ENCODE measurements at places on chromosomes 7 and 10.
A peak's percentile ranks its signal among the peaks of the same experiment; 100 is the strongest.

DNA sequence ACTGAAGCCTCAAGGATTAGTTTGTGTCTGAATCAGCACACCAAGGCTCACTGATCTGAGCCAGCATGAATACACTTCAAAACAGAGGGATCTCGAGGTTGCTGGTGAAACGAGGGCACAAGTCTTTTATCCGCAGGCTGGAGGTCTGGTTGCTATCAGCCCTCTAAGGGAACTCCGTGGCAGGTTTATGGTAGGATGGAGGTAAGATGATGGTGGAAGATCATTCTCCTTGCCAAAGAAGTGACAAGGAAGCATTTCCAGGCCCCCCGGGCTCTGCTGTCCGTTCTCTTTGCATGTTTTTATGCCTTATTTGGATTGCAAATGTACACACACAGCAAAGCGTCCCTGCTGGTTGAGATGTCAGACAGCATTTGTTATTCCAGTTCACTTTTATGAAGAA lies 268.3 kb downstream of the ARHGAP12 start:
- no peak for DNase-seq

- no peak for DNase-seq
Measured at GRCh38 chr7:142714375-142714774, 34.9 kb upstream of the PRSS1 start.

DNA sequence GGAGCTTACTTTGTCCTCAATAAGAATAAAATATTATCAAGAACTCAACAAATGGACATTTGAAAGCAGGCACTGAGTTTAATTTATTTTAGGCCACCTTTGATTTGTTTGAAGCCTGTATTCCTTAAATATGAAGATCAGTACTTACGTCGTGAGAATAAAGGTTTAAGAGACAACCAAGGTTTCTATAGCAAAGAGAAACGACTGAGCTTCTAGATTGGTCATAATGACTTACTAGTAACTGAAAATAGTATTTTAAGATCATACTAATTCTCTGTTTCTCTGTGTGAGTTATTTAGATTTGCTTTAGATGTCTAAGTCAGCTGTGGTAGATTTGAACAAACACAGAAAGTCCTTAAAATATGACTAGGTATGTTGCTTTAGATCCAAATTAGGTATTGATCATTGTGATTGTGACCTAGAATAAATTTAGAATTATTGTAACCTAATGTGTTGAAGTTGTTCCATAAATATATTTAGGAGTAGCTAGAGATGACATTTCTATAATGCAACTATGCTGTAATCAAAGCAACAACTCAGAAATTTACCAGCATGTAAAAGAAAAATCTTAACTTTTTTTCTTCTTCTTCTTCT lies 2.4 kb upstream of the GLCCI1 start:
- no peak for DNase-seq

GRCh38 chr7:107816011-107816566 lies 13.1 kb upstream of the SLC26A3 start:
- no peak for DNase-seq

- DNase-seq: no peak
Measured at GRCh38 chr7:158117341-158118222, 470.0 kb downstream of the PTPRN2 start.

DNA sequence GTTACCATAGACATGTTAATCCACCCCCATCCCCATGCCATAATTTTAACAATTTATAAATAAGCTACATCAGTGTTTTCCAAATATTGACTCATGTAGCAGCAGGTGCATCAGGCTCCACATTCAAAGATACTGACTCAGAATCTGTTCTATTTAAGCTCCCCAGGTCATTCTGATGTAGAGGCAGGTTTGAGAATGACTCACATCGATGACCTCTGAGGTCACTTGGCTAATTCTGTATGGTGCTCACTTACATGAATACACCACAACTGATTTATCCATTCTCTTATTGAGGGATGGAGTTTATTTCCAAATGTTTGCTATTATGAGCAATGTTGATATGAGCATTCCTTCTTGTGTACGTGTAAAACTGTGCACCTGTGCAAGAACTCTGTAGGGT lies 1159.0 kb downstream of the TYW1 start:
- DNase-seq: no peak

DNA sequence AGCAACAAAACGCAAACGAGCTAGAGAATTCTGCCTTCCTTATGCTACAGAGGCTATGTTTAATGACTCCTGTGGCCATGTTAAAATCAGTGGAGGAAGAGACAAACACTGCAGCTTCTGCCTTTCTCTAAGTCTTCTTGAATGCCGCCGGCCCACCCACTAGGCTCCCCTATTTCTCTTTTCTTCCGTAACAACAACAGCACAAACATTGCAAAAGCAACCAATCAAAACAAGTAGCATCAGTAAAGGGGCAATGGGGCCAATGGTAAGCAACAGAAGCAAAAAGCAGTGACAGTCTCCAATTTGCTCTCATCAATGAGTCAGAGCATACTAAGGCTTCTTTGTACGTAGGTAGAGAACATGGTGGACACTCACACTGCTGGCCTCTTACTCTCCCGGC lies 26.8 kb downstream of the DNAJC1 start:
- DNase-seq: peak; percentile 83

GRCh38 chr10:132040046-132040445 lies 25.7 kb upstream of the JAKMIP3 start:
- DNase-seq: no peak

DNA sequence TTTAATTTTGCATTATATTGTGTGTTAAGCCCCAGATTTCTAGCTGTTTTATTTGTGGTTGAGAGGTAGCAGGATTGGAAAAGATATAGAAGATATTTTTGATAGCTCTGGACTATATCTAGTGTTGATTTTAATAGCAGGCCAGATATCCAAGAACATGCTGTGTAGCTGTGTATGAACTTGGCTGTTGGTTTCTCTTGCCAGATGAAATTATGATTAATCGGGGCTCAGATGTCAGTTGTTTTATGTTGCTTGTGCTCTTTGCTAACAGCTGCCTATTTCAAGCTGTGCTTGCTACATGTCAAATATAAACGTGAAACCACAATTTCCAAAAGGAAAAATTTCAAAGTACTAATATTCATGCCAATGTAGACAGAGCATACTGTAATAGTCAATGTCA lies 141.1 kb downstream of the GRM3 start:
- no peak for DNase-seq

GRCh38 chr7:150668472-150668911 lies 17.0 kb upstream of the GIMAP2 start:
- DNase-seq: no peak

DNA sequence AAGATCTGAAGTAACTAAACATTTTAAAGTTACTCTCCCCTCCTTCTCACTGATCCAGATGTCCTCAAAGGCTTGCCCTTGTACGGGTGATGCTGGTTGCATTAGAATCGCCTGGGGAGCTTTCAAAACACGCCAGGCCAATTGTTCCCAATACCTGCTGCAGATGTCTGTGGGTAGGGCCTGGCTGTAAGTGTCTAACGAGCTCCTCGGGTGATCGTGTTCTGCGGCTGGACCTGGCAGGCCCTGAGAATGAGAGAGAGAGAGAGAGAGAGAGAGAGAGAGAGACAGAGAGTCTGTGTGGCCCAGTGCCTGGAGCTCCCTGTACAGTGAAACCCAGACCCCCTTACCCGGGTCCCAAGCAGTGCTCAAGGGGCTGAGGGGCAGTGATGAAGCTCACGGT lies 8.4 kb downstream of the COL13A1 start:
- DNase-seq: no peak

- peak; percentile 53 for DNase-seq
Measured at GRCh38 chr10:30752481-30752881, 122.9 kb upstream of the LYZL2 start.

GRCh38 chr7:27345164-27345887 lies 102.7 kb downstream of the EVX1 start:
- DNase-seq: no peak

DNA sequence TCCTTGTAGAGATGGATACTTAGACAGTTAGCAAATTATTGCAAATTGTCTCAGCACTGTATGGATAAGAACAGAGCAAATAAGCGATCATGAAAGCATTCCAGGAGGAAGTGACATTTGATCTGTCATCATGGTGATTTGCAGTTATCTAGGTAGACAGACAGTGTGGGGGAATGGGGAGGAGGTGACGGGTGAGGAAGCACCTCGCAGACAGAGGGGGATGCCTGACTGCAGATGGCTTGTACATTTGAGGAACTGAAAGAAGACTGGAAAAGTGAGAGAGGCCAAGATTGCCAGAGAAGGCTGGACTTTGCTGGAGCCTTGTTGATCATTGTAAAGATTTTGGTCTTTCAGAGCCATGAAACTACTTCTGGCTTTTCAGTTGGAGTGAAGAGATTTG lies 318.2 kb upstream of the CELF2 start:
- peak; percentile 56 for DNase-seq
